Central memory CD4-positive, alpha-beta T cell (primary cell): ENCODE measurements at places on chromosomes 5 and 9.

DNA sequence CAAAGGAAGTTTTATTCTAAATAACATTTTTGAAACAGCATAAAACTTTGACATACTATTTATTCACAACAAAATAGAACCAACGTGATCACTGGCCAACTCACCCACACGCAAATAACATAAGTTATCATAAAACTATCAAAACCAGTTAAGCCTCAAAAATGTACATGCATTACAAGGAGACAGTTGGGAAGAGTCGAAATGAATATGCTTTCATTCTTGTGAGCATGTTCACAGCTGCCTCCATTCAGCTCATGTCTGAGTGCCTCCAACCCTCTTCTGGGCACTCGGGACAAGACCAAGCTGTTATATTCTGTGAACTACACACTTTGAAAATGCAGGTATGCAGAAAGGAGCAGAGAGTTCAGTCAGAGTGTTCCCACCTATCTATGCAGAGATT is 284.9 kb downstream of the BNC2 start:
- no peak for DNase-seq

DNA sequence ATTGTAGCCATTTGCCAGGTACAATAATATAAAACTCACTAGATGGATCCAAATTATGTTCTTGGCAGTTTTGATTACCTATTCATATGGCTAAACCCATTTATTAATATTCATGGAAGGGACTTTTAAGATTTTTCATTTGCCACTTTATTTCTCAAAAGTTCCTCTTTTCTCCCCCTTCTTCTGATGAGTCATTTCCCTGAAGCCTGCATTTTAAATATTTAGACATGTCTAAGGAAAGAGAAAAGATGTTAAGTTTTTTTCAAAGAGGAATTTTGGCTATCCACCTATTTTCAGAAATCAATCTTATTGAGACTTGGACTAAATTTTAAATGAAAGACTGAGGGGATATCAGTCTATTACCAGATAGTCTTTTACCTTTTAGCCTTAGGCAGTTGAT is 1189.4 kb downstream of the EFNA5 start:
- DNase-seq = no peak

GRCh38 chr5:132006331-132007120 is 4.9 kb downstream of the ACSL6 start:
- no peak for DNase-seq

DNA sequence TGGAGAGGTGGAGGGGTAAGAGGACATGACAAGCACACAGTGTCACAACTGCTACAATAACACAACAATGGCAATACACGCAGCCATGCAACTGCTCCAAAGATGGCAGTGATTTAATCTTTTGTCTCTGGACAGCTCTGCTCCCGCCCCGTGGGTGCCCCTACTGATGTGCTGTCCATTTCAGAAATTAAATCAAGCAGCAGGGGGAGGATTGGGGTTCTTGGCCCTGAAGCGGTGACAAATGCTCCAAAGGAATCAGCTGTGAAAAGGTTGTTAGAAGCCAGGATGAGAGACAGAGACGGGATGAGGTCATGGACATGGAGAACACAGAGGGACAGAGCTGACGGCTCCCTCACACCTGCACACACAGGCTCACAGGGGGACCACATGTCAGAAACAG is 22.6 kb downstream of the CNTFR start:
- no peak for DNase-seq

DNA sequence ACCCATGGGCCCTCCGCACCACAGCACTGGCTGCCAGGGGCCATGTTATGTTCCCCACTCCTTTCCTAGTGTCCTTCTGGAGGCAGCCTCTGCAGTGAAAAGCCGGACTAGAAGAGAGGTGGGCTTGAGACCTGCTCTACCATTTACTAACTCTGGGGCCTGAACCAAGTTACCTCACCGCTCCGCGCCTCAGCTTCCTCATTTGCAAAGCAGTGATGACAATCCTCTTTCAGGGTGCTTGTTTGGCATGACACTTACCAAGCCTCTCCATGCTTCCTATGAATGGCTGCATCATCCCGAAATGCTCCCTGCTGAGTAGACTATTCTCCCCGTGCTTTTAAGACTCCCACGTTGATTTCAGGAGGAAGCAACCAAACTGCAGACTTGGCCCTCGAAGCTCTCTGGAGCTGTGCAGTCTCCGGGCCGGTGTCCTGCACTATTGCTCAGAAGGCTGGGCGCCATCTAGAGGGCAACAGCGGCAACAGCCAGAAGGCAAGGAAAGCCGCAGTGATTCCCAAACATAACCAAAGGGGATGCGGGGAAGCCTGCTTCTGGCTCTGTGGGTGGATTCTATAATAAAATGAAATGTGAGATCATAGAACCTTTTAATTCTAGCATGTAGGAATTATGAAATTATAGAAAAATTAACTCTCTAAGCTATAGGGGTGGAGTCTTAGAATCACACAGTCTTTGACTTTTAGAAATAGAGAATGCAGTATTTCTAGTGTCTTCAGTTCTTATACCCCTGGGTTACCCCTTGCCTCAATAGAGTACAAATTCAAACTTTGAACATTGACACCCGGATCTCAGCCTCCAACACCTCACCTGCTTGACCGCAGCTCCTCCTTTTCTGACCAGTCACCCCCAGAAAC is 599.8 kb upstream of the BRINP1 start:
- no peak for DNase-seq

GRCh38 chr5:53041071-53041692 is 52.0 kb downstream of the ITGA2 start:
- peak; percentile 30 for DNase-seq

DNA sequence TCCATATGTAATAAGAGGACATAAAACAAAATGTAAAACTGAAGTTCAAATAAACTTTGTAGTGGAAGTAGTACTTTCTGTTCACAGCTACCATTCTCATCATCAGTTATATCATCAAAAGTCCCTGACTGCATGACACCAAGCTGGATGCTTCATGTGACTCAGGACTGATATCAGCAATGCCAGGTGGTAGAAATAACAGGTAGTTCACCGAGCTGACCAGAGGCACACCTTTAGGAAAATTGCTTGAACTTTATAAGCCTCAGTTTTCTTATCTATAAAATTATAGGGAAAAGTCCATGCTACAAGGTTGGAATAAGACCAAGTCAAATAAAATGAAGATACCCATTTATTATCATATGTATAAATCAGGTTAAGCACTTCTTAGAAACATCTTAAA is 124.9 kb upstream of the PTGER4 start:
- no peak for DNase-seq

- DNase-seq = no peak
Observed at GRCh38 chr5:179287631-179288030, 57.6 kb downstream of the ADAMTS2 start.

- DNase-seq = no peak
Observed at GRCh38 chr9:20664501-20664900, 19.6 kb upstream of the FOCAD start.

GRCh38 chr5:120388016-120388781 is 75.9 kb upstream of the PRR16 start:
- DNase-seq = no peak

DNA sequence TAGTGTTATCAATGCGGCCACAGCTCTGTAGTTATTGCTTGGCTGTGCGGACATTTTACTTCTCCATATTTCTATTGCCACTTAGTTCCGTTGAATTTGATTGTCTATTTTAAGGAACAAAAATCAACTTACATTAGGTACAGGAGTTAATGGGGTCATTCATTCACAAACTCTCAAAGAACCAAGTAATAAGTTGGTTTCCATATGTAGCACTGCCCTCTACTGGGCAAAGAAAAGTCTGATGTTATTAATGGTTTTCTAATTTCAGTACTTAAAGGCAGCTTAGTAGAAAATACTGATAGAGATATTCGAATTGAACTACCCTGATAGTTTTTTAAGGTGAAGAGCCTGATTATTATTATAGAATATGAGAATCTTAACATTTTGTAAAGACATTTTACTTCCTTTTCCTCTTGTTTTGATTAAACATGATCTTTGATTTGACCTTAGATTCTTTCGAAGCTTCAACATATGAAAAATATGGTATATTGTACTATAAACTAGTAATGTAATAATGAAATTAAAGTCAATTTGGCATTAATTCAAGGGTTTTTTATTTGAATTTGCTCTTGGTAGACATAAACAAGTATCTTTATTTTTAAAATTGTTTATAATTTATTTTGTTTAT is 119.5 kb upstream of the CTNND2 start:
- no peak for DNase-seq

GRCh38 chr5:132485641-132486317 is 4.8 kb downstream of the IRF1 start:
- no peak for DNase-seq
